ENCODE measurements at places on chromosomes 3 and 15.

GRCh38 chr3:58679974-58680666, 13.5 kb upstream of the FAM3D start:
- DNase-seq: no peak

- no peak for DNase-seq
Measured at GRCh38 chr3:31858439-31858838, 122.6 kb downstream of the OSBPL10 start.

GRCh38 chr3:124407260-124407659, 323.0 kb upstream of the UMPS start:
- no peak for DNase-seq

DNA sequence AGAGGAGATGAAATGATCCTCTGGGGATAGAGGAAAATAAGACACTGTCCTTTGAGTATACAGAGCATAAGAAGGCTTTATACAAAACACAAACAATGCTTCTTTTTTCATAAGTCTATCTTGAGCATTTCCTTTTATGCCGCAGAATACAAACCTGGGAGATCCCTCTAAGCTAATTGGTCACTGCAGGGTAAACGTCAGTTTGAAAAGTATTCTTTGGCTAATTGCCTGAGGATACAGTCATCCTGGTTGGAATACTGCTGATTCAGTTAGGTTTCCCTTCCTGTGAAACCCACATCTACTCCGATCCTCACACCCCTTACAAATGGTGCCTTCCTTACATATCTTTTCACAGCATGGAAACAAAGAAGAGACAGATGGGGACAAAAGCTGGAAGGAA, 10.6 kb downstream of the WNT5A start:
- no peak for DNase-seq

DNA sequence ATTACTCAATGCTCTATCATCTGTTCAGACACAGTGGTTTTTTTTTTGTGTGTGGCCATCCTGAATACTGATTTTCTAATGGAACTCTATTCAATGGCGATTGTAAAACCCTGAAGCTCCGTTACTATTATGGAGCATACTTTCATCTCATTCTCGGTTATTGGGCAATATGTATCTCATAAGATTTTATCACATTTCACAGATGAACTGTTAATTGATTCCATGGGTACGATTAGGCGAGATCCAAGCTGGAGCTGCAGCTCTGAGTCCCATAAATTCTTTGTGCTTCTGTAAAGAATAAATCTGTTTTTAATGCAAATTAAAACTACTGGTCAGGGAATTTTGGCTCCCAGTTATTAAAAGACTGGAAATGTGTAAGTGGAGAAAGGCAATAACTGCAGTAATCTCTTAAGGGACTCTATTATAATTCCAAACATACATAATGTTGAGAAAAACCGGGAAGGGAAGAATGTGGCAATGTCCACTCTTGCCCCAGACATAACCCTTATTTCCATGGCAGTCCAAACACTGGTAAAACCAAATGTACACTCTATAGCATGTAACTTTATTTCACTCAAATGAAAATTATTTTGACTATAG, 82.2 kb downstream of the GREM1 start:
- DNase-seq: no peak

Measured in stimulated activated CD4-positive, alpha-beta T cell treated with anti-CD3 and anti-CD28 coated beads, Interleukin-12 subunit alpha, Interleukin-12 subunit beta, amount 100 ng/mL, for 24 hours (primary cell).